ENCODE measurements at places on chromosomes 3 and 15.

DNA sequence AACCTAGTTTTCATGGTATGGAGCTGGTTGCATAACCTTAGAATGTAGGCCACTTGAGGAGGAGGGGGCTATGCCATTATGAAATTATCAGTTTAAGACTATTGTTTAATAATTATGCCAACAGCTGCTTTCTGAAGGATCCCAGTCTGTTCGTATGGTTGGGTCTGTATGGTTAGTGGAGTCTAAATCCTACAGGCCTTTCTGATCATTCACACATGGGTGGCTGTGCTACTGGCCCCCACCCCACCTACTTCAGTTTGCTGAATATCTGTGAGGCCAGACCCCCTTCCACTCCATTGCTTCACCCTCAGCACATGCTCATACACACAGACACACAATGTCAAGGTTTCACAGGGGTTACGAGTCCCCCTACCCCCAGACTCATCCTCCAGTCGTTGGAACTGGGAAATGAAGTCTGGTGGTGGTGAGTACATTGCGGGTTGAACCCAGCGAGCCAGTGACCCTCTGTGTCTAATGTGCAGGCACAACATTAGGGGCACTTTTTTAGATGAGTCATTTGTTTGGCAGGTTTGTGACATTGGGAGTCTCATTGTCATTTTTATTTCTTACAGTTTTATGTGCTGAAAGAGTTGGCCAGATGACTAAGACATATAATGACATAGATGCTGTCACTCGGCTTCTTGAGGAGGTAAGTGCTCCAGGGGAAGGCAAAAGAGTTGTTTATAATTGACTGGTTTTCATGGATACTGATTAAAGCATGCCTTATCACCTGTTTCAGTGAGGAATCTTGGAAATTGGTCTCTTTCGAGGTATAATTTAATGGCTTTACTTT, 85.3 kb downstream of the TRAK1 start:
- DNase-seq, result no peak

GRCh38 chr3:89504432-89504831, 397.0 kb downstream of the EPHA3 start:
- no peak for DNase-seq

DNA sequence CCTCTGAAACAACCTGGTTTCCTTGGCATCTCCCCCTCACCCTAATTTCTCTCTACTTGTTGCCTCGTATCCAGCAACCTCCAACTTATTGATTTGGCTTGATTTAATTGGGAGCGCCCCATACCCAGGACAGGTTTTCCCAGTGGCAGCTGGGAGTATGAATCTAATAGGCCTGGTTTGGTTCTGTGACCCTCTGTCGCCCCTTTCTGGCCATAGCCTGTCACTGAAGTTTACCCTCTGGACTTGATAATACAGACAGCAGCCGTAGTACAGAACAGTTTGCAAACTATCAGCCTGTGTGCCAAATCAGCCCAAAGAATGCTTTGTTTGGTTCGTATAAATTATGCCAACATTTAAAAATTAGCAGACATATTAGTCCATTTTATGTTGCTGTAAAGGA, 525.1 kb upstream of the GOLIM4 start:
- peak; percentile 59 for DNase-seq

- DNase-seq, result peak; percentile 60
Measured at GRCh38 chr3:136862617-136863322, 762 bp downstream of the NCK1 start.

DNA sequence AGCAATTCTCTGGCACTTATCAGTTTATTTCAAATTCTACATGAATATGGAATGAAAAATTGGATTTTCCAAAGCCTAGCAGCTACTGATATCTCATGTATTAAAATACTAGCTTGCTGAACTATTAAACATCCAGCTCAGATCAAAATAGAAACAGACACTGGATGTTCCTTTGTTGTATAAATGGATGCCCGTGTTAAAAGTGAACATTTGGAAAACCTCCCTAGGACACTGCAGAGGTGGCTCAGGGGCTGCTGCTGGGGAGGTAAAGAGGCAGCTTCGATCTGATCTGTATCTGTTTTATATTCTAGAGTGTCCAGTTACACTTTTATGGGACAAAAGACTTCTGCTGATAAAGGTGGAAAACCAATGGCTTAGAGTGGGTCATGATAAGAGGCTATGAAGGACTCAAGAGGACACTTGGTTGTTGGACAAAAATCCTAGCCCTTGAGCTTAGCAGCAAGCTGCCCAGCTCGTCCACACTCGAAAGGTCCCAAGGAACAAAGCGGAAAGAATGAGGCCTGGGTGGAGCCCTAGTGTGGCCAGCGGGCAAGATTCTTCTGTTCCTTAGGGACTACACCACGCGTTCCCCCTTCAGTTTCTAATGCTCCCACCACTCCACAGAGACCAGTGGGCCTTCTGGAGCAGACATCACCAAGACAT, 9.9 kb downstream of the MESD start:
- no peak for DNase-seq

- no peak for DNase-seq
Measured at GRCh38 chr3:152284906-152285305, 16.2 kb downstream of the MBNL1 start.

- no peak for DNase-seq
Measured at GRCh38 chr3:181771120-181771519, 59.4 kb downstream of the SOX2 start.

DNA sequence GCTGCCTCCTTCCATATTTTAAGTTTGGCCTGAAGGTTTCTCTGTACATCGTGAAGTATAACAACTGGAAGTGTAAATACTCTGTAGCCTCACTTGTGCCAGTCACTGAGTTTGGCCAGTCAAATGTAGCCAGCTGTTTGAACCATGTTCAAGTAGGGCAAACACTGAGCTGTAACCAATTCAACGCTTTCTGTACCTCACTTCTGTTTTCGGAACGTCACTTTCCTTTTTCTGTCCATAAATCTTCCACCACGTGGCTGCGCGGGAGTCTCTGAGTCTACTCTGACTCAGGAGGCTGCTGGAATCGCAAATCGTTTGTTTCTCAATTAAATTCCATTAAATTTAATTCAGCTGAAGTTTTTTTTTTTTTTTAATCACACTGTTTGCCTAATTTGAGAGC, 88.8 kb upstream of the RARB start:
- DNase-seq, result no peak

DNA sequence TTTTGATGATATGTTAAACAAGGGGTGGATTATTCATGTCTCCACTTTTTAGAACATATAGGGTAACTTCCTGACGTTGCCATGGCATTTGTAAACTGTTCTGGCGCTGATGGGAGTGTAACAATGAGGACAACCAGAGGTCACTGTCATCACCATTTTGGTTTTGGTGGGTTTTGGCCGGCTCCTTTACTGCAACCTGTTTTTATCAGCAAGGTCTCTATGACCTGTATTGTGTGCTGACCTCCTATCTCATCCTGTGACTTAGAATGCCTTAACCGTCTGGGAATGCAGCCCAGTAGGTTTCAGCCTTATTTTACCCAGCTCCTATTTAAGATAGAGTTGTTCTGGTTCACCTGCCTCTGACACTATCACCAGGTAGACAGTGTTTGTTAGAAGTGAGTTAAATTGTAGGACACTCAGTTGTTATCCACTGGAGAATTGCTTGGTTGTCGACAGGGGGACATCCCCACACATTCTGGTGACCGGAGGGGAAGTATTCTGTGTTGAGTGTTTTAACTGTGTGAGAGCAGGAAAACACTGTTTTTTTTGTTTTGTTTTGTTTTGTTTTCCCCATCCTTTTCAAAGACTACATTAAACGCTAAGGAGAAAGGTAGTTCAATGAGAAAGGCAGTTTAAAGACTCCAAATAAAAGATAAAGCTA, 36.9 kb upstream of the SKIL start:
- DNase-seq, result no peak

DNA sequence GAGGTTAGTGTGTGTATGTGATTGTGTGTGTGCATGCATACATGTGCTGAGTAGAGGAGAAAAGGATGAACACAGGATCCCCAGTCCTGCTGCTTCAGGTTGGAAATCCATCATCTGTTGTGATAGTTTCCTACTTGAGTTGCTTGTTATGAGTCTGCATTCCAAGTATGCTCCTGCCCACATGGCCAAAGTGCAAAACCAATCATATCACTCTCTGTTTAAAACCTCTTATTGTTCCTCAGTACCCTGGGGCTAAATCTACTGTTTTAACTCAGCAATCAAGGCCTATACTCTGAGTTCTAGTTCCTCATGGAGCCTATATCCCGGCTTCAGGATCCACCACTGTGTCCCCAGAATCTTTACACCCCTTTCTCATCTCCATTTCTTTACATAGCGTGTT, 139.9 kb upstream of the TLE3 start:
- no peak for DNase-seq

DNA sequence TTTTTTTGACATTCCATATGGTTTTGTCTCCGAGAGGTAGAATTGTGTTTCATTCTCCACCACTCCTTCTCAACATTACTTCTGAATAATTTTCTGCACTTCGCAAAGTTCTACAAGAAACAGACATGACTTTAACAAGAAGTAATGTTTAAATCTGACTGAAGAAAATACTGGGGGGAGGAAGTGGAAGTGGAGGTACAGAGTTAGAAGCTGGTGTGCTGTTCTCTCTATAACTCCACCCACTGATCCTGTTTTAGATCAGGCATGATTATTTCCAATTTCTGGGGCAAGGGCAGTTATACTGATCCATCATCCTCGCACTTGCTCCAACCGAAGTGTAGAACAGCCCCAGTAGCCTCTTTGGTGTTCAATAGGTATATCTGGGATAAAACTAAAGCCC, 9.2 kb upstream of the MCCC1 start:
- no peak for DNase-seq

GRCh38 chr15:66862111-66862939, 160.3 kb downstream of the SMAD6 start:
- DNase-seq, result no peak

- peak; percentile 93 for DNase-seq
Measured at GRCh38 chr3:111998636-111999483, at the start of gene TAGLN3. TSS of gene TAGLN3 (plus strand) at chr3:111998922. CDS start at chr3:111999423, 501 bp downstream.

- no peak for DNase-seq
Measured at GRCh38 chr15:59392299-59392698, 19.6 kb upstream of the MYO1E start.

DNA sequence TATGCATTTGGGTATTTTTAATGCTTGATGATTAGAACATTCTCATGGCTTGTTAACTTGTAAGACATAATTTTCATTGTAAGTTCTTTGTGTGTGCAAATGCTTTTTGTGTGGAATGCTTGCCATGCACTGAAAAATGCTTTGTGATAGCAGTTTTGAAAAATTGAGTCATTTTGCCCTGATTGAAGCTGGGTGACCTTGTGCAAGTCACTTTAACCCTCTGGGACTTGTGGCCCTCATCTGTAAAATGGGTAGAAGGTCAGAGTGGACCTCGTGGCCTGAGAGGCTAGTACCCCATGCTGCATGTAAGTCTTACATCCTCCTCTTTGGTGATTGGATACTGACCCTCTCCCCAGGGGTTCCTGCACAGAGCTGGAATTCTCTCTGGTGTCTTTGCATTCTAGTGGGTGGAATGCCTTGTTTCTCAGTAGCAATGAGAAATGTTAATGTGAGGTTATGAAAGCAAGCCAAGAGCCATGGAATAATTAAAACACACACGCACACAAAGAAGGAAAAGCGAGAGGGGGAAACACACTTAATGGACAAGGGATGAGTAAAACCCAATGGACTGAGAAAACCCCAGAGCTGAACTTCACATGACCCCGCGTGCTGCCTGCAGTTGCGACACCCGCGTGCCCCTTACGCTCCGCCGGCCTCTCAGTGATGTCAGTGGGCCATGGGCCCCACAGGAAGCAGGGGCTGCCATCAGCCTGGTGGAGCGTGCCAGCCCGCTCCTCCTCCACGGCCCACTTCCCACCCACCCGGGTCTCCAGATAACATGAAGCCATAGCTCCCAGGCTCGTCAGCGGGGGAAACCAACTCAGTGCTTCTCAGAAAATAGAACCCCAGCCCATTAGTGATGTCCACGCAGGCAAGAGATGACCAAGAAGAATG, 44.0 kb downstream of the SMAD3 start:
- no peak for DNase-seq

- no peak for DNase-seq
Measured at GRCh38 chr3:105829229-105829628, 39.6 kb downstream of the CBLB start.

- peak; percentile 75 for DNase-seq
Measured at GRCh38 chr15:53586799-53587198, 172.7 kb downstream of the WDR72 start.

- DNase-seq, result no peak
Measured at GRCh38 chr3:99023590-99024192, 122.2 kb upstream of the DCBLD2 start.

DNA sequence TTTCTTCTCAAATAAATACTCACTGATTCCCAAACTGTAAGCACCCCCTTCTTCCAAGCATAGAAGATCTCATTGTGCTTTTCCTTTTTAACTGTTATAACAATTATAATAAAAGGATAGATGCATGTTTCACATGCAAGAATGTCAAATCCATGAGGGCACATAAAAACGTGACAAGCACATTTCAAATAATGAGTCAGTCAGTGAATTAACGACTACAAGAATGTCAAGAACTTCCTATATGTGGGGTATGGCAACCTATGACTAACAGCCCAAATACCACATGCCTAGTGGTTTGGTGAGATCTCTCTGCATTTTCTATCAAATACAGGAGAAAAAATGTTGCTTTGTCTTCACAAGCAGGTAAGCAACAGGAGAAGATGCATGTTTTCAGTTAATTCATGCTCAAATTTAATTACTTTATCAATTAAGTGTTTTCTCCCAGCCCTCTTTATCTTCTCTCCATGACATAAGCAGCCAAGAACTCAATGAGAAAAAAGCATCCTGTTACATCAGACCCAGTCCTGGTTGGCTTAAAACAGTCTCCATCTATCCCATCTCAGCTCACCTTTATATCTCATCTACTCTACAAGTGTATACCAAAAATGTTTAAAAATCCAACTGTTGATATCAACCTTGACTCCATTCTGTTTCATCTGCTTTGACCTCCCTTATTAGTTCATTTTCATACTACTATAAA, 181.5 kb upstream of the LMCD1 start:
- DNase-seq, result no peak

DNA sequence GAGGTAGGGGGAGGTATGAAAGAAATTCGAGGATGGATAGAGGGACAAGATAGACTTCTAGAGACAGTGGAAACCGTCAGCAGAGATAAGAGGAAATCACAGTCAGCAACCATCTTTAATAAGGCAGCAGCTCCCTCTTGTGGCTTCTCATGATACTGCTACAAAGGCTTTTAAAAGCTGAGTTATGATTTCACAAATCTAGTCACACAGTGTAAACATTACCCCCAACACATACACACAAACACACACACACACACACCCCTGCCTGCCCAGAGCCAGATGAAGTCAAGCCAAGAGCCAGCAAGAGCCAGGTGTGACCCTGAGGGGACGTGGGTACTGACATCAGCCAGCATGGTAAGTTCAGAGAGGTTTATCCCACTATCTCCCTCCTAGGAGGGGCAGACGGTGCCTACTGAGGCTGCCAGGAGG, 18.9 kb upstream of the TGM5 start:
- DNase-seq, result peak; percentile 50

DNA sequence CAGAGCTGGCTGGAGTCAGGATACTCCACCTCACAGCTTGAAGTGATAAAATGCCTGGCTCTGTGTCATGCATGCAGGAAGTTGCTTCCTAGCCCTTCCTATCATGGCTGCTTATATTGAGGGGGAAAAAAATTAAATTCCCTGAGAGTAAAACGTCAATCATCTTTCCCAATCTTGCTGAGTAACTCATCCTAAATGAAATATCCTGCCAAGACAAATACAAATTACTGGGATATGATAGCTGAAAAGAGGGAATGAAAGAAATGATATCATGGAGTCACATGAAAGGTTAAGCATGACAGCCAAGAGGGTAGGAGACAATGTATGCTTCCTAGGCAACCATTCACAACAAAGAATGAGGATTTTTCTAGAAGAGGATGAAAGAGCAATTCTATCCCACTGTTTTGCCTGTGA, 110.6 kb downstream of the ABI3BP start:
- no peak for DNase-seq

- no peak for DNase-seq
Measured at GRCh38 chr3:32082721-32083120, 23.7 kb upstream of the GPD1L start.

Data from WERI-Rb-1 (cell line).